ENCODE measurements at places on chromosomes 2 and 18.

GRCh38 chr2:214310319-214310718 is 100.5 kb upstream of the VWC2L start:
- DNase-seq = no peak

DNA sequence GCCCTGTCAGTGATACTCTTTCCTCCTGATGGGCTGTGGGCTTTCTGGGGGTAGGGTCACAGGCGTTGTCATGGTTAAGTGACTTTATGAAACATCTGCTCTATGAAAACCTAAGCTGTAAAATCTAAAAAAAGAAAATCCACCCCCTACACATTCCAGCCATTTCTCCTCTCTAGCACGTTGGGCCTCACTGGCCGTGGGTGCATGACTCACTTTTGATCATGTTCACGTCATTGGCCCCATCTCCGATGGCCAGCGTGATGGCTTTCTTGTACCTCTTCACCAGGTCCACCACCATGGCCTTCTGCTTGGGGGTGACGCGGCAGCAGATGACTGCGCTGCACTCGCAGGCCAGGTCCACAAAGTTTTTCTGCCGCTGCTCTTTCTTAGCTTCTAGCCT is 39.3 kb upstream of the NARS1 start:
- DNase-seq = no peak

DNA sequence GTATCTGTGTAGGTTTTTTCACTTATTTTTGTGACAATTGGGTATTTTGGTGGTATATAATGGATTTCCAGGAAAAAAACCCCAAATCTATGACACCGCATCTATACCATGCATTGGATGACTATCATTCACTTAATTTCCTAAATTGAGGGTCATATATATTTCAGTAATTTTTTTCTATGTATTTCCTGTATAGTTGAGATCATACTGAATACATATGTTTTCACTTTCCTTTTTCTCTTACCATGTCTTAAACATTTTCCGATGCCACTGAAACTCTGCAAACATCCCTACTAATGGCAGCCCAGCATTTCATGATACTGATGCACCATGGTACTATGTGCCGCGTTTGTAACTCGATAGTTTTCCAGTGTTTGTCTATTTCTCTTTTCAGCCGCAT is 40.4 kb downstream of the CDKL4 start:
- DNase-seq = no peak

- DNase-seq = no peak
Observed at GRCh38 chr2:7552825-7553570, 635.8 kb downstream of the RNF144A start.

DNA sequence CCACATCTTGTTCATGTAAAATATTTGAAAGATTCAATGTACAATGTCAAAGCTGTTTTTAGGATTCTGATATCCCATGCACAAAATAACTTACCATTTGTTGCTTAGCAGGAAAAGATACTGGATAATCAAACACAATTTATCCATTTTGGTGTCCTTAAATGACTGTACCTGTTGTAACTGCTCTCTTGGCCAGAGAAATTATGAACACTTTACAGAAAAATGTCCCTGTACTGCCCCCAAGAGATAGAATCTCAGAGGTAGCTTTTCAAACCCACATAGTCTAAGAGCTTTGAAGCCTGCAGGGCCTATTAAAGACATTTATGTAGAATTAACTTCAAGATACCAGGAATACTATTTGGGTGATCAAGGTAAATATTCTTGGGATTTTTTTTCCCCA is 12.2 kb upstream of the ME2 start:
- no peak for DNase-seq

DNA sequence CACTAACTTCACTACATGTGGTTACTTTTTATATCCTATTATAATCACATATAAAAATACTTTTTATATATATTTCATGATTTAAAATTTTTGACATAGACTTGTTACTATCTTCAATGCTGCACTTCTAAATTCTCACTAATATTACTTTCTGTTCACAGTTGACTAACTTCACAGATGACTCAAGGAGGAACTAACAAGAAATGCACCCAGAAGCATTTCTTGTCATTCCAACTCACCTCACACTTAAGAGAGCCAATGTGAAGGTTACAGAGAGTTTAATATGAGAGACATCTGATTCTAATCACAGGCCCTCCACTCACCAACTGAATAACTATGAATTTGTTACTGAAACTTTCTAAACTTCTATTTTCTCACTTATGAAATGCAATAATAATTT is 399.8 kb upstream of the SLC8A1 start:
- DNase-seq = no peak

DNA sequence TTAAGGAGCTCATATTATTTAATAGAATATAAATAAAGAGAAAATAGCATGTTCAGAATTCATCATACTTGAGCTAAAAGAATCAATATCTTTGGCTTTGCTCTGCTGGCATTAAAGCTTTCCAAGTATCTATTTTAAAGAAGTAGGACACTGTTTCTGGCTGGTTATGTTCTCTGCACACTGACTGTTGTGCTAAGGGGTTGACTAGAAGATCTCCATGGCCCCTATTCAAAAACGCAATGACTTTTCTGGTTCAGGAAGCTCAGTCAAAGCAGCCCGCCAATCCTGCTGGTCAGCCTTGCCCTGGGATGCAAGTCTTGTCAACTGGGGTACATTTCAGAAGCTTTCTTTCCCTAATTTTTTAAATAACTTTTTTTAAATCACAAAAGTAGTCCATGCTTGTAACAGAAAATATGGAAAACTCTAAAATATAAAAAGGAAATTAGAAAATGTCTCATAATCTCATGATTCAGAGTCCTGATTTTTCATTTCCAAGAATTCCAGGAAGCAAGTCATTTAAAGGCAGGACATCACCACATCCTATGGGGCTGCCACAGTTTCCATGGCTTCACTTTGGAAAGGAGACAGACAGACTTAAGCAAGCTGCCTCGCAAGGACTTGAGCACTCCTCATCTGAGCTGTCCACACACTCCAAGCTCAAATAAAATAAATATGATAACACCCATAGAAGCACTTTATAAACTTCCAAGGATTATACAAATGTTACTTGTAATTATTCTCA is 195.1 kb downstream of the TXNL1 start:
- DNase-seq = no peak

GRCh38 chr2:149258531-149258930 is 71.9 kb upstream of the LYPD6 start:
- DNase-seq = no peak
